ENCODE measurements at places on chromosomes 4 and X. TPM values are rescaled to one million over a fixed set of nuclear protein-coding genes. Genes with fewer than 3 reads are reported as not detected.
A peak's percentile ranks its signal among the peaks of the same experiment; 100 is the strongest.

The BGN gene
- 0.45 TPM for total RNA-seq

The SHROOM3 gene
- total RNA-seq: 11.8 TPM

The CEP135 gene
- 8.7 TPM for total RNA-seq

The CXCL11 gene
- total RNA-seq: not detected

The SPIN2A gene
- total RNA-seq: 0.37 TPM

The SRPX gene
- total RNA-seq: 151 TPM

GRCh38 chr4:169059306-169060211 is 49.5 kb upstream of the CBR4 start:
- DNase-seq: no peak

GRCh38 chrX:22135994-22136684 is 104.0 kb downstream of the PHEX start:
- DNase-seq: peak; percentile 82

DNA sequence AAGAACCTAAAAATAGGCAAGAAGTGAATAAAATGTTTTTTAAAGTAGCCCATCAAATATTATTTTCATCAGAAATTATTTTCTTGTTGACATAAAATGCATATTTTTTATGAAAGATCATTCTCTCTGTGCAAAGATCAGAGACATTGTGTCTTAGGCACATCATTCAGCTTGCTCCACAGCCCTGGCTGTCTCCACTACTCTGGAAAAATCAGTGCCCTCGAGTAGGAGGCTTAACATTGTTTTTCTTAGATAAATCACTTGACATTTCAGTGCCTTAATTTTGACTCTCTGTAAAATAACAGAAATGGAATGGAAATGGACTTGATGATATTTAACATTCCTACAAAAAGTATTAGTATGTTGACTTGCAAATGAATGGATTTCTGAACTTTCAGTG is 77.9 kb downstream of the FAT4 start:
- no peak for DNase-seq

DNA sequence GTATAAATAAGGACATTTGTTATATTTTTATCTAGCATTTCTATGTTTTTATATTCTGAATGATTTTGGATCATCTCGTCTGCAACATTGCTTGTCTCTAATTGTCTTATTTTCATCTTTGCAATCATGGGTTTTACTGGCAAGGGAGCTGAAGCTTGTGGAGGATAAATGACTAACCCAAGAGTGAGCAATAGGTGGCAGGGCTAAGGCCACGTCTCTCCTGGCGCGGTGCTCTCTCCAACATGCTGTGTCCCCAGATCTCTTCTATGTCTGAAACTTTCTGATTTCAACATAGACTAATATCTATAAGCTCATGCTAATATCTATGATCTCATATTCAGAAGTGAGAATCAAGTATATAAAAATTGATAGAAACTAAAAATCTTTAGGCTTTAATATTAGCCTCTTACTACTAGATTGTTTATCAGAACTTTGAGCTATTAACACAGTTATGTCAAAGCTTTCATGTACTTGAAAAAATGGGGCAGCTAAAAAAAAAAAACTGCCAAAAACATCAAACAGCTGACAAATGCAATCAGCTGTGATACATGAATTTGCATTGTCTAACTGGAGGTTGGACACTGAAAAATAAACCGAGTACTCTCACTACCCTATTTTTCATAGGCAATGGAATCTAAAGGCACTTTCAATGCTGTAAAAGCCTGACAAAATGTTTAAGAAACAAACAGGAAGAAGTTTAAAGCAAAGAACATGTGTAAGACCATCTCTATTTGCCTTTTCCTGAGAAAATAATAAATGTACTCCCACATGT is 169.2 kb downstream of the TMA16 start:
- no peak for DNase-seq

DNA sequence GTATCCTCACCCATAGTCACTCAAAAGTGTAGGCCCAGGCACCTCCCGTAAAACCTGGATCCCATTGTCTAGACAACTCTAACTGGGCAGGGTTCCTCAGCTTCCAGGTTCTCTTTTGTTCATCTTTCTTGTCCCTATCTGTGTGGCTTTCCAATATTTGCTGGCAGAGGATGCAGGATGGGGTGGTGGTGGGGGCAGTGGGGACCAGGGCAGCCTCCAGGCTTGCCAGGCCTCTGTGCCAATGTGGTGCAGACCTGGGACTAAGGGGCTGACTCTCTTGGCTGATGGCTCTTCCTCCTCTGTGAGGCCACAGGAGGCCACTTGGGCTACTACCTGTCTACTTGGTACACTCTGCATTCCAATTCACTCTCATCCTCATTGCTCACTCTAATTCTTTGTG is 76.4 kb downstream of the NBDY start:
- no peak for DNase-seq

- no peak for DNase-seq
Measured at GRCh38 chrX:131081772-131082740, 23.9 kb downstream of the ARHGAP36 start.

- no peak for DNase-seq
Measured at GRCh38 chr4:87088186-87088585, 132.2 kb downstream of the KLHL8 start.

DNA sequence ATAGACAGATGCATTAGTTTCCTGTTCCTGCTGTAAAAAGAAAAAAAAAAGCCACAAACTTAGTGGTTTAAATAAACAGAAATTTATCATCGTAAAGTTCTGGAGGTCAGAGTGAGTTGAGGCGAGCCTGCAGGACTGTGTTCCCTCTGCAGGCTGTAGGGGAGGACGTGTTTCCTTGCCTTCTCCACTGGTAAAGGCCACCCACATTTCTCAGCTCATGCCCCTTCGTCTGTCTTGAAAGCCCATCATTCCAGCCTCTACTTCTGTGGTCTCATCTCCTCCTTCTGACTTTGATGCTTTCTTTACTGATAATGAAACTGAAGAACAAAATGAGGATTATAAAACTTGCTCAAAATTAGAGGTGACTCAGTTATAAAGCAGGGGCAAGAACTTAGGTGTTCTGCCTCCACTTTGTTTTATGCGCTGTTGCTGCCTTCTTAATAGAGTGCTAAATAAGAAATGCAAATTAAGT is 143.0 kb downstream of the STIM2 start:
- DNase-seq: no peak

- DNase-seq: no peak
Measured at GRCh38 chr4:180086480-180087190, 2156.6 kb upstream of the TENM3 start.

DNA sequence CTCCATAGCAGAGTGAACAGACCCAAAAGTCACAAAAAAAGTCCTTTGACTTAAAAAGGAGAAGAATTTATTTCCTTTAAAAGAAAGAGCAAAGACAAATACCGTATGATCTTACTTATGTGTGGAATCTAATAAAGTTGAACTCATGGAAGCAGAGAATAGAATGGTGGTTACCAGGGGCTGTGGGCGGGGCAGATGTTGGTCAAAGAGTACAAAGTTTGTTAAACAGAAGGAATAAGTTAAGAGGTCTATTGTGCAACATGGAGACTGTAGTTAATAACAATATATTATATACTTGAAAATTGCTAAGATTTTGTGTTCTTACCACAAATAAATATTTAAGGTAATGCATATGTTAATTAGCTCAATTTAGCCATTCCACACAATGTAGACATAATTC is 173.3 kb upstream of the S100G start:
- no peak for DNase-seq

DNA sequence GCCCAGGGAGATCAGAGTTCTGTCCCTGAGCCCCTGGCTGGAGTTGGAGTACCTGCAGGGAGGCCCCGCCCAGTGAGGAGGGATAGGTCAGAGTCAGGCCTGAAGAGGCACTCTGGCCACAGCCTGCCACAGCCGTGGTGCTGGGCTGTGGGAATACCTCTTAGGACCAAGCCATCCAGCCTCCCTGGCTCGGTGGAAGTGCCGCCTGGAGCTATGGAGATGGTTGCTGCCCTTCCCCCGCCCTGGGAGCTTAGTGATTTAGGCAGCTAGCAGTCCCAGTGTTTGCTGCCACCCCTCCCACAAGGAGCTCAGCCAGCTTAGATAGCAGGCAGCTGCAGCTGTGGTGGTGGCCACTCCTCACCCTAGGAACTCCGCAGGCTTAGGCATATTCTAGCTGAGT is 446.3 kb upstream of the GNPDA2 start:
- no peak for DNase-seq

DNA sequence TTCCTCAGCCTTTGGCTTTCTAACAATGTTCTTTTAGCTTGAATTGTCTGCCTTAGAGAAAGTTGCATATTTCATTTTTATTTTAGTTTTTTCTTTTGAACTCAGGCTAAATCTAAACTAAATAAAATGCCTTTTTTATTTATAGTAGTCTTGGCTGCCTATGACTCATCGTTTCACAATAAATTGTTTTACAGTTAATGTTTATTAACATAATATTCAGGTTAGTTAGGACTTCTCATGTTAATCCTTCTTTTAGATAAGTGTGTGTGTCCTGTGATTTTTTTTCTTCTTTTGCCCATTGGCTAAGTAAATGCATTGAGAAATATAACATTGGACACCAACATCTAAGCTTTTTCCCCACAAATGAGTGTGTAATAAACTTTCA is 1.6 kb downstream of the RP2 start:
- DNase-seq: no peak

DNA sequence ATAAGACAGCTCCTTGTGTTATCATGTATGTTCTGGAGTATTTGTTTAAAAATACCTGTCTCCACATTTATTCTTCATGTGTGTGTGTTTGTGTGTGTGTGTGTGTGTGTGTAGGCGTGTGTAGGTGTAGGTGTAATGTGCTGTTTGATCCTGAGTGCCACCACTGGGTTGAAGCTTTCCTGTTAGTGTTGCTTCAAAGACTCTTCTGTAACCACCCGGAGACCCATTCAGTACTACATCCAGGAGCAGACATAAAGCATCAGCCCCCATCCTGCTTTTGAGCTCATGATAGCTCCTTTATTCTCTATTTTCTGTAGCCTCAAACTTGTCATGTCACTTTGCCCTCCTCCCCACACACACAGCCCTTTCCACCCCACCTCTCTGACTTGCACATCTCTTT is 3.0 kb upstream of the ZDHHC9 start:
- DNase-seq: no peak

DNA sequence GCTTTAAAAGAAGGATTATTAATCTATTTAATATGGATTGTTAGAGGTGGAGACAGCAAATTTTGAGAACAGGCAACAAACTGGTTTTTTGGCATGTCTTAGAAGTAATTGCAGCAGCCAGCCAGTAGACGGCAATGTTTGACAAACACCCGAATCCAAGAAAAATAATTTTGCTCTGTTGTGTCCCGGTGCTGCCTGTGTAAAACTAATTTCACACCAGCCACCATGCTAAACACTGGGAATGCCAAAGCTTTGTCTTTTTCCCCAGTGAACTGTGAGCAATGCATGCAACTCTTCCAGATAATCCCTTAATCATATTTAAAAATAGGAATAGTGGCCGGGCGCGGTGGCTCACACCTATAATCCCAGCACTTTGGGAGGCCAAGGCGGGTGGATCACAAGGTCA is 25.9 kb downstream of the SMIM31 start:
- DNase-seq: peak; percentile 44

DNA sequence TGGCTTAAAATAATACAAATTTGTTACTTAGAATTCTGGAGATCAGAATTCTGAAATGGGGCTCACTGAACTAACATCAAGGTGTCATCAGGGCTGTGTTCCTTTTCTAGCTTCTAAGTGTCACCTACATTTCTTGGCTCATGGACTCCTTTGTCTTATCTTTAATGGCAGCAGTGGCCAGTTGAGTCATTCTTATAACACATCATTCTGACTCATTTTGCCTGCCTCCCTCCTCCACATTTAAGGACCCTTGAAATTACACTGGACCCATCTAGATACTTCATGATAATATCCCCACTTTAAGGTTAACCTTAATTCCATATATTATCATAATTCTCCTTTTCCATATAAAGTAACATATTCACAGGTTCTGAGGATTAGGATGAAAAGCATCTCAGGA is 215.9 kb downstream of the GUCY2F start:
- peak; percentile 0 for DNase-seq

GRCh38 chr4:145414226-145414625 is 67.4 kb upstream of the SMAD1 start:
- no peak for DNase-seq

GRCh38 chr4:3065551-3065950 is 8.8 kb downstream of the HTT-AS start:
- no peak for DNase-seq

GRCh38 chr4:107719207-107719921 is 670 bp downstream of the PAPSS1 start:
- peak; percentile 37 for DNase-seq

GRCh38 chr4:158581161-158581560 is 59.5 kb downstream of the RXFP1 start:
- no peak for DNase-seq

DNA sequence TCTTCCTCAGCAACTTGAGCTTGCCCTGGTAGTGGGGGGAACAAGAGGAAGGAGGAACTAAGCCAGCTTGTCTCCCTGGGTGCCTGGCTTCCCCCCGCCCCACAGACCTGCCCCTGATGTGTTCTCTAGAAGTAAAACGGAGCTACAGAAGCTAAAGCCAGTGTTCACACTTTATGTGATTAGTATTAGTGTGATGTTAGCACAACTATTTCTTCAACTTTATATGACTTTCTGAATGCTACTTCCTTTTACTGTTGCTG is 10.7 kb downstream of the RGS12 start:
- DNase-seq: no peak
